ENCODE measurements at places on chromosomes 11 and 22.
A peak's percentile ranks its signal among the peaks of the same experiment; 100 is the strongest.

- DNase-seq, result no peak
Observed at GRCh38 chr11:132177106-132177505, 806.7 kb downstream of the NTM start.

GRCh38 chr11:113184498-113184897, 129.9 kb upstream of the TTC12 start:
- DNase-seq, result no peak

DNA sequence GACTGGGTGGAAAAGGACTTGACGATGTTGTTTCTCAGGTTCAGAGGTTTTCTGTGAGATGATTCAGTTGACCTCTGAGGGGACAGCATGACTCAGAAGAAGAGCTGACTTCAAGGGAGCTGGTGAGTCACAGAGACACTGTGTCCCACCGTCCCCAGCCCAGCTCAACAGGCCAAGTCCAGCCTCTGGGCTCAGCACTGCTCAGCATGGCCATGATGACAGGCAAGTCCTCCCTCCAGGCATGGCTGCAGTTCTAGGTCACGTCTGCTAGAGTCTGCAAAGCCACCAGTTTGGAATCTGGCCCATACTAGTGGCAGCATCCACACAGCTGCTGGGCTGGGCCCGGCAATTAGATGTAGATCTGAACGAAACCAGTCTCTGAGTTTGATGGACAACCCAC, 12.9 kb downstream of the TRIM29 start:
- DNase-seq, result no peak

GRCh38 chr22:30150212-30150611, 69.9 kb downstream of the HORMAD2 start:
- DNase-seq, result no peak

- no peak for DNase-seq
Observed at GRCh38 chr11:112627588-112628045, 333.6 kb upstream of the NCAM1 start.

- no peak for DNase-seq
Observed at GRCh38 chr22:29816980-29817379, 21.1 kb downstream of the ASCC2 start.

DNA sequence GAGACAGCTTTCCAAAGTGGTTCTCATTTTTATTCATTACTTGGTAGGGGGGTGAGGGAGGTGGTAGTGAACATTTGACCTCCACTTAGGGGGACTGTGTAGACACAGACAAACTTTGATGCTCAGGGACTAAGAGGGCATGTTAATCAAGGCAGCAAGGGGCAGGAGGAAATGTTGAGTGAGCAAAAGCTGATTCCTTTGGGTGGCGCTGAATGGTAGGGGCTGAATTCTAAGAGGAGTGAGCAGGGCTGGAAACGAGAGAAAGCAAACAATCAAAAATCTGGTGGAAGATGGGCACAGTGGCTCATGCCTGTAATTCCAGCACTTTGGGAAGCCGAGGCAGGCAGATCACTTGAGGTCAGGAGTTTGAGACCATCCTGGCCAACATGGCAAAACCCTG, 164.8 kb upstream of the BDNF start:
- no peak for DNase-seq

GRCh38 chr22:39152511-39153219, at the start of gene CBX7:
Gene CBX7 (minus strand): TSS chr22:39152680. CDS start chr22:39152444, 236 bp downstream.
- DNase-seq, result peak; percentile 88

- no peak for DNase-seq
Observed at GRCh38 chr22:48666620-48667019, 1161.1 kb downstream of the BRD1 start.

DNA sequence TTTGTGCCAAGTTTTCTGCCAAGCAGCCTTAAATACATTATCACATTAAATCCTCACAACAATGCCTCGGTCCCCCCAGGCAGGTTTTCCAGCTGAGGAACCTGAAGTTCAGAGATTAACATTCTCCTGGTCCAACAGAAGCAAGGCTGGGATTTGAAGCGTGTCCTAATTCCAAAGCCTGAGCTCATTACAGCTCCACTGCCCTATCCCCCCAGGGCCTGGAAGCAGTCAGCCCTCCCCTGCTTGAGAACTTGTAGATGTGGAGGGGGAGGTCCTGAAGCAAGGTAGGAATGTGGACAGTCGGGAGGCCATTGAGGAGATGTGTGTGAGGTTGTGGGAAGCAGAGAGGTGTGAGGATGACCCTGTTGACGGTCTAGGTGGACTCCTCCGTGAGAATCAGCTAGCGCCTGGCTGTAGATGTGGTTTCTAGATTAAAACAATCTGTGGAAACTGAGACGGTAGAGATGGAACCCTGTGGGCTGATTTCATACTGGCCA, 8.1 kb downstream of the GRAMD1B start:
- DNase-seq, result no peak

- DNase-seq, result no peak
Observed at GRCh38 chr11:82682003-82682751, 51.5 kb downstream of the FAM181B start.

DNA sequence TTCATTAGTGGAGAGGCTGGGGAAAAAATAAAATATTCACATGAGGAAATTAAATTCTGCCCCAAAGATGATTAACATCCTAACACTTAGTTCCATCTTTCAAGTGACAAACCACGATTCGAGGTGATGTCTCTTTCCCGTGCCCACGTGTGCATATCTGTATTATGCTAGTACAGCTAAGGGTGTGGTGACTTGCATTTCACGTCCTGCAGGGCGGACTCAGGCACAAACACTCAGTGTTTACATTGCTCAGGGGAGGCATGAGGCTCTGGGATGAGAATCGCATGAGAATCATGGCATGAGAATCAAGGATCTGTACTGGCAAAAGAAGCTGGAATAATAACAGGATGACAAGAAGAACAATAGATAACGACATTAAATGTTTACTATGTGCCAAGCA, 179.4 kb downstream of the NTM start:
- no peak for DNase-seq

DNA sequence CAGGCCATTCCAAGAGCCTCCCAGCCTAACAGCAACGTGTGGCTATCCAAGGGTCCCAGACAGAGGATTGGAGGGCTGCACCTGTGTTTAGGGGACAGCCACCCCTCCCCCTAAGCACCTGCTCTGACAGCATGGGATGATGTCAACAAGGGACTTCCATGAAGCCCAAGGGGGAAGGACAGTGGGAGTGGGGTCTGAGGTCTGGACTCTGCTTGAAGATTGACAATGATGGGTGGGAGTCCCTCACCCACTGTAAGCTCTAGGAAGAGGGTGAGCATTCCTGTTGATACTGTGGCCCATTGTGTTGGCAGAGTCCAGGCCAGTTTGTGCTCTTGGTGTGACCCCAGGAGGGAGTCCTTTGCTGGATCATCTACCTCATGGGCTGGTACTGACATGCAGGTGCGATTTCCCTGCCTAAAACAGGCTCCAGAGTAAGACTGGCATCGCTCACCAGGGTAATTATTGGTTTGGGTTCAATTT, 46.9 kb upstream of the TUB start:
- DNase-seq, result no peak

- DNase-seq, result no peak
Observed at GRCh38 chr22:35746946-35747703, 29.5 kb downstream of the APOL5 start.

GRCh38 chr11:130817330-130817944, 98.8 kb downstream of the SNX19 start:
- DNase-seq, result no peak

DNA sequence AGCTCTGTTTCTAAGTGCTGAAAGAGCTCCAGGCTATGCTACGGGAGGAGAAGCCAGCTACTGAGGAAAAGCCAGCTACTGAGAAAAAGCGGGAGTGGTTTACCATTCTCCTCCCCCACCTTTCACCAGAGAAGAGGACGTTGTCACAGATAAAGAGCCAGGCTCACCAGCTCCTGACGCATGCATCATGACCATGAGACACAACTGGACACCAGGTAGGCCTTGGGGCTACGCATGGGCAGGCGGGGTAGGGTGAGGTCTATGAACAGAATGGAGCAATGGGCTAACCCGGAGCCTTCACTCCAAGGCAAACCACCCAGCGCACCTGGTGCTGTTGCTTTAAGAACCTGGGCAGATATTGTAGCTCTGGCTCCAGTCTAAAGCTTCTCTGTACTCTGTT, 1.1 kb downstream of the IL18BP start:
- DNase-seq, result no peak
